ENCODE measurements at places on chromosomes 3 and 15. TPM values are rescaled to one million over a fixed set of nuclear protein-coding genes. Genes with fewer than 3 reads are reported as not detected.
A peak's percentile ranks its signal among the peaks of the same experiment; 100 is the strongest.

DNA sequence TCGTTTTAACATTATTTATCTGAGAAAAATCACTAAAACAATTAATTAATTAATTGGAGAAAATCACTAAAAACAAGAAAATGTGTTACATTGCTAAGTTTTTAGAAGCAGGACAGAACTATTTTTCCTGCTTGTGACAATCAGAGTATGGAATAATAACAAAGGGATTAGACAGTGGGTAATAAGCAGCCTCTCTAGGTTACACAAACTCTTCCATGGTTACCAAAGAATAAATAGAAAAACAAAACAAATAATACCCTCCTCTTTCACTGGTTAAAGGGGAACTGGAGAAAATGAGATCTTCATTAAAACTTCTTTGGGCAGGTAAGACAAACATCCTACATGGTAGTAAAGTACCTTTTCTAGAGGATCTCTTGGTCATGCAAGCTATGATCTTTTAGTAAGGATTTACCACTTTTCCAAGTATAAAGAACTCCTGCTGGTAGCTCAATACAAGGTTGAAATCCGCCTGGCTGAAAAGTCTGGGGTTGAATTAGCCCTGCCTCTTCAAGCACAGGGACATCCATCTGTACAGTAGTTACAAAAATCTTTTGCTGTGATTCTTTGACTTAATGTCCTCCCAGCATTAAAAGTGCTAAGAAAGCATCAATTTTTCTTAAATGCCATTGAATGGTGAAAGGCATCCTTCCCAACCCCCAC is 2.5 kb upstream of the PLCH1 start:
- peaks cover 21% of the 10 kb centered on the region for H3K4me1 ChIP-seq
- H3K36me3 ChIP-seq: no peaks in the 10 kb centered on the region
- peaks cover 52% of the 10 kb centered on the region for H3K27me3 ChIP-seq
- DNase-seq: no peak
- no peak overlapping the region for H3K4me3 ChIP-seq
- no peak overlapping the region for H3K27ac ChIP-seq

DNA sequence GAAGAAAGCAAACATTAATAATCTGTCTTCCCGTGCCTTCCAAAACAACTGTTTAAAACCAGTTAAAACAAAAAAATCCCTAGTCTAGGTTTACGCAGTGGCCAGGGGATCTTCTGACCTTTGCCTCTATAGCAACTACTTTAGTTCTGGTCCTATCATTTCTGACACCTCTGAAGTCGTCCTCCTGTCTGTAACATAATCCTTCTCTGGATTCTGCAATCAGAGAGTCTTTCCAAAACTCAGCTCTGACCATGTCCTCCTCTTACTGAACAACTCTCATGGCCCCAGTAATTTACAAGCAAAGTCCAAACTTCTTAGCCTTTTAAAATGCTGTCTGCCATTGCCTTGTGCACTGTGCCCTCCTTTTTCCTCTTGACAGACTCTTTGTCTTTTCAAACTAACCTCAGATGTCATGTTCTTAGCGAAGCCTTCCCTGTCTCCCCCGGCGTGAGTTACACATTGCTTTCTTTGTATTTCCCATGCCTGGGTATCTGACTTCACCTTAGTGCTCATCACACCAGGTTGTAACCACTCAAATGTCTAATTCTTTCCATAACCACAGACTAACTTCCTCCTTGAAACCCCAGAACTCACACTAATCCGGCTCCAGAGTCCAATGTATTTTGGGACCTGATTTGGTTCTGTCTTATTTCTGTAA is 105.2 kb upstream of the BNIP2 start:
- H3K27me3 ChIP-seq: peaks cover 3% of the 10 kb centered on the region
- DNase-seq: peak; percentile 31

DNA sequence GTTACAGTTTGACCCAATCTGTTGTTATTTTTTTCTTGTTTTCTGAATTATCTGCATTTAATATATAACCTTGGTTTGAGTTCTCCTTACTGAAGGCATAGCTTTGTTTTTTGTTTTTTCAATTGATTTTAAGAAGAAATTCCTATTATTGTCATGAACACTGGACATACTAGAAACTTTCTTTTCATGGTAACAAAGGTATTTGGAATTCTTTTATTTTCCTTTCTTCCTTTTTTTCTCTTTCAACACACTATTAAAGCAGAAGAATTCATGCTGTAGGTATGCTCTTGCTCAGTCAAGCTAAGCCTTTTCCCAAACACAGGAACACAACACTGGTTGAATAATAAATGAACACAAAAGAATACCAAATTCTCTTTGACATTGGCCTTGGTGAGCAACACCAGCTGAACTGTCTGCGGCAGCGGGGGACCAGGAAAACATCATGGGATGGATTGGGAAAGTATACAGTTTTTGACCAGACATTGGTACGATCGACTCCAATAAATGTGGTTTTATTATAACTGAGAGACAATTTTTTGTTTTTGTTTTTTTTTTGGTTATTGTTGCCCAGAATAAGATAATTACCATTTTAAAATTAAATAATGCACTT is 23.1 kb downstream of the U2SURP start:
- no peak for DNase-seq
- no peaks in the 10 kb centered on the region for H3K4me1 ChIP-seq
- no peaks in the 10 kb centered on the region for H3K27me3 ChIP-seq
- peaks cover 60% of the 10 kb centered on the region for H3K36me3 ChIP-seq
- no peak overlapping the region for H3K27ac ChIP-seq

- H3K27me3 ChIP-seq: peaks cover 3% of the 10 kb centered on the region
- H3K4me3 ChIP-seq: no peak overlapping the region
- no peaks in the 10 kb centered on the region for H3K36me3 ChIP-seq
- no peak for DNase-seq
- peaks cover 6% of the 10 kb centered on the region for H3K4me1 ChIP-seq
These were observed 42.7 kb downstream of the METTL6 start for GRCh38 chr3:15384510-15385237.

DNA sequence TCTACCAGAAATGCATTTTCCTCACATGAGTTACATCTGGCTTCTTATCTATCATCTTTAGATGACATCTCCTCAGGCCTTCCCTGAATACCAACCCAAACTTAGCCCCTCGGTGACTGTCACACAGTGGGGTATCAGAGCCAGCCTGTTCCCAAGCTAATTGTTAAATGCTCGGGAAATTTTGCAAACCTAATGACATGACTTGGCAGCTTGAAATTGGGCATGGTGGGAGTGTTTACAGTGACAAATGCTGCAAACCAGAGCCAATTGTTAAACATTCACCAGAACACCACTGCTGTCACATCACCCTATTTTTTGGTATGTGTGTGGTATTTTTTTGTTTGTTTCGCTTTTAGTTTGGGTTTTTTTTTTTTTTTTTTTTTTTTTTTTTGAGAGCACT is 130.8 kb downstream of the HCN4 start:
- DNase-seq: no peak
- H3K4me1 ChIP-seq: no peaks in the 10 kb centered on the region
- no peak overlapping the region for H3K4me3 ChIP-seq
- H3K36me3 ChIP-seq: no peaks in the 10 kb centered on the region
- H3K27me3 ChIP-seq: peaks cover 8% of the 10 kb centered on the region
- no peak overlapping the region for H3K27ac ChIP-seq

GRCh38 chr15:66884115-66884622 is 181.2 kb upstream of the SMAD3 start:
- H3K4me1 ChIP-seq: no peaks in the 10 kb centered on the region
- no peak overlapping the region for H3K4me3 ChIP-seq
- peaks cover 10% of the 10 kb centered on the region for H3K27me3 ChIP-seq
- no peak for DNase-seq
- H3K27ac ChIP-seq: no peak overlapping the region
- no peaks in the 10 kb centered on the region for H3K36me3 ChIP-seq

GRCh38 chr3:60764870-60765269 is 486.4 kb downstream of the FHIT start:
- H3K36me3 ChIP-seq: no peaks in the 10 kb centered on the region
- peaks cover 3% of the 10 kb centered on the region for H3K4me1 ChIP-seq
- no peak for DNase-seq
- H3K27ac ChIP-seq: no peak overlapping the region

DNA sequence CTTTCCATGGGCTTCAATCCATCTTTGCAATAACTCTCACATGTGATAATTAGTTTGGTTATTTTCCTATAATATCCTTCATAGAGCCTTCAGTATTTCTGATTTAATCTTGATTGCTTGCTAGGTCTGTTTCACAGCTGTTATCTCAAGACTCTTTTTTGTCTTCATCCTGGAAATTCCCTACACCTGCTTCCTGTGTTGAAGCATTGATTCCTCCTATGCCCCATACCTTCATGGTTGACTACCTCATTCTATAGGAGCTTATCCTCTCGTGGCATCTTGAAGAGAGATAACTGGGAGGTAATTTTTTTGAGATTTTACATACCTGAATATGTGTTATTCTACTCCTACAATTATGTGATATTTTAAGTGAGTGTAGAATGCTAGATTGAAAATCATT is 26.7 kb downstream of the PIK3CA start:
- H3K36me3 ChIP-seq: peaks cover 6% of the 10 kb centered on the region
- H3K4me3 ChIP-seq: no peak overlapping the region
- H3K27ac ChIP-seq: no peak overlapping the region

- H3K27me3 ChIP-seq: no peaks in the 10 kb centered on the region
- no peaks in the 10 kb centered on the region for H3K4me1 ChIP-seq
- H3K36me3 ChIP-seq: no peaks in the 10 kb centered on the region
- no peak overlapping the region for H3K4me3 ChIP-seq
- H3K27ac ChIP-seq: no peak overlapping the region
- no peak for DNase-seq
These were observed 341.7 kb downstream of the FHIT start for GRCh38 chr3:60909526-60909925.

DAZL gene
- total RNA-seq: not detected

SPSB4 gene
- total RNA-seq: not detected

ARGFX gene
- not detected for total RNA-seq

DNAH1 gene
- 18.1 TPM for total RNA-seq

CILP gene
- 0.05 TPM for total RNA-seq

SOX14 gene
- total RNA-seq: not detected

APBA2 gene
- 29.5 TPM for total RNA-seq

GOLGA6L4 gene
- total RNA-seq: 2.4 TPM

ZNF280D gene
- 21.0 TPM for total RNA-seq

Data from activated CD8-positive, alpha-beta T cell treated with anti-CD3 and anti-CD28 coated beads, Interleukin-2, amount 10 ng/mL, durations not matched to agents 7 days and 5 days (primary cell).